ENCODE measurements at places on chromosomes 12 and 14.

- DNase-seq = no peak
Measured at GRCh38 chr12:118714500-118714899, 266.8 kb upstream of the SRRM4 start.

DNA sequence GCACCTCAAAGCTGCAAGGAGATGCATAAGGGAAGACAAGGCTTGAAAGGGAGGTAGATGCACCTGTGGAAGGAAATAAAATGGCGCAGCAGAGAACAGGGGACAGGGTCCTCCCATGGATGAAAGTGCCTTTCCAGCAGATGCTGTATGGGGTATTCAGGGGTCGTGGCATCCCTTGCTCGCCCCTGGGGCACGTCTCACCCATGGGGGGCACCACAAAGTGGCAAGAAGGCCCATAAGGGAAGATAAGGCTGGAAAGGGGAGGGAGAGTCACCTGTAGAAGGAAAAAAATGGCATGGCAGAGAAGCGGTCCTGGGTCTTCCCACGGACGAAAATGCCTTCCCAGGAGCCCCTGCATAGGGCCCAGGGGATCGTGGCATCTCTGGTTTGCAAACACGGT is 265.1 kb downstream of the ALG10 start:
- no peak for DNase-seq

DNA sequence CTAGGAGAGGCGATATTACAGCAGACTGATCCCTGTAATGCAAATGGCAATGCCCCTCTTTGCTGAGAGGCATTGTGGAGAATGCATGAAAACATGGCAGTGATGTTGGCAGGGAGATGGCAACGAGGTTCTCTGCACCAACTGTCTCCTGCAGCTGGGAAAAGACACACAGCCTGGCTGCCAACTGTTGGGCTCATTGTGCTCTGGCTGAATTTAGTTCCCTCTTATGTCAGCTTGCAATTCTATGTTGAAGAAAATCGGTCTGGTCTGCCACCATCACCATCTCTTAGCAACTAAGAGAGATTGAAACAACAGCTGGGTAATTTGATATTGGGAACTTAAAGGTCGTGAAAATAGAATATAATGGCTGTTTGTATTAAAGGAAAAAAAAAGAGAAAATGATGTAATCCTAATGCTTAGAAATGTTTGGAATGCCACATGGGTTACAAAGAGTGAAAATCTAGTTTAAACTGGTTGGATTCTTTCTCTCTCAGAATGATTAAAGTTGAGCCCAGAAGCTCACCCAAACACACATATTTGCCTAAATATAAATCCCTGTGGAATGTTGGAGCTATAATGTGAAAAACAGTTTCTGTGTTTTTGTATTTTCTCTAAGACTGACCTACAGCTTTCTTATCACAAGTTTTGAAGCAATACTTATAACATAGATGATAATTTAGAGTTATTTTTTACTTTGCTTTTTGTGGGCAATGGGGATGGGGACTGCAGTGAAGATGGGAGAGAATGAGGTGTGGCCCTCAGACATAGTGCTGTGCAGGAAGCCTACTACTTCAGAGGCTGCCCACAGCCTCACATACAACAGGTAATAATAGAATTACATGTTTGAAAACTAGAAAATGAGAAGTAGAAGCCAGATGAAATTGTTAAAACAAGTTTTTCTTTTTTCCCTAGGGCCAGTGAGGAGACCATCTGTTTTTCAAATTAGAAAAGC is 143.7 kb downstream of the AKAP6 start:
- no peak for DNase-seq

GRCh38 chr12:116687888-116688287 is 50.0 kb downstream of the SPRING1 start:
- no peak for DNase-seq

DNA sequence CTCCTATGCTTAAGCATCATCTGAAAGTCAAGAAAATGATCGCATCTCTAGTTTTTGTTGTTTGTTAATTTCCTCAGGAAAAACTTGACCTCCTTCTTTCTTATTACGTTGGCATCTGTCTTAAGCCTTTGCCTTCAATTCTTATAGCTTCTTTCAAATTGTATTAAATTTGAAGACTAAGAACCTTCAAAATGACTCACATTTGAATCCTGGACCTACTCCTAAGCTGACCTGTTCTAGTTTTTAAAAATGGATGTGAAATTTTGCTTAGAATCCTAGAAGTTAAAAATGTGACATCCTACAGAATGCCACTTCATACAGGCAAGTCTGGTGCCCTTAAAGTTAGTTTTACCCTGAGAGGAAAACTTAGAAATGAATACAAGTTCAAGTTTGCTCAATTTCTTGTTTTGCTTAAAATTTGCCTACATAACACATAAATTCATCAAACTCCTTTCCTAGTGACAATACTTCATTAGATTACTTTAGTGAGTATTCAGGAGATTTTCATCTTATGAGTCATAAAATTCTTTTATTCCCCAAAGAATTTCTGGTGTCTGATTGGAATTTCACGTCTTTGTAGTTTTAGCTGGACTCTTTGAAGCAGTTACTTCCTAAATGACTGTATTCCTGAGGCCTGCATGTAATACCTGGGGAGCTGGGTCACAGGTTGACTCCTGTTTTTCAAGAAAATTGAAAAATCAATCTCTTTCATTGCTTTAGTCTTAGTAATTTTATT is 152.3 kb downstream of the MSRB3 start:
- DNase-seq = peak; percentile 87

DNA sequence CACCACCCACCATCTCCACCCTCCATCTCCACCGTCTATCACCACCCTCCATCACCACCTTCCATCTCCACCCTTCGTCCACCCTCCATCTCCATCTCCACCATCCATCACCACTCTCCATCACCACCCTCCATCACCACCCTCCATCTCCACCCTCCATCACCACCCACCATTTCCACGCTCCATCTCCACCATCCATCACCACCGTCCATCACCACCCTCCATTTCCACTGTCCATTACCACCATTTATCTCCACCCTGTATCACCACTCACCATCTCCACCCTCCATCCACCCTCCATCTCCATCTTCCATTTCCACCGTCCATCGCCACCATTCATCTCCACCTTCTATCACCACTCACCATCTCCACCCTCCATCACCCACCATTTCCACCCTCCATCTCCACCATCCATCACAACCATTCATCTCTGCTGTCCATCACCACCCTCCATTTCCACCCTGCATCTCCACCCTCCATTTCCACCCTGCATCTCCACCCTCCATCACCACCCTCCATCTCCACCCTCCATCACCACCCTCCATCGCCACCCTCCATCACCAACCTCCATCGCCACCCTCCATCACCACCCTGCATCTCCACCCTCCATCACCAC is 6.1 kb upstream of the CEP170B start:
- no peak for DNase-seq

Measured in RCC 7860 (cell line).